ENCODE measurements at places on chromosomes 16 and 17. TPM values are rescaled to one million over a fixed set of nuclear protein-coding genes. Genes with fewer than 3 reads are reported as not detected.

The C16orf96 gene
- 0.28 TPM for polyA plus RNA-seq

GRCh38 chr17:80529904-80530292 lies 14.7 kb upstream of the RPTOR start:
- no peak for DNase-seq

The KRT34 gene
- not detected for polyA plus RNA-seq

DNA sequence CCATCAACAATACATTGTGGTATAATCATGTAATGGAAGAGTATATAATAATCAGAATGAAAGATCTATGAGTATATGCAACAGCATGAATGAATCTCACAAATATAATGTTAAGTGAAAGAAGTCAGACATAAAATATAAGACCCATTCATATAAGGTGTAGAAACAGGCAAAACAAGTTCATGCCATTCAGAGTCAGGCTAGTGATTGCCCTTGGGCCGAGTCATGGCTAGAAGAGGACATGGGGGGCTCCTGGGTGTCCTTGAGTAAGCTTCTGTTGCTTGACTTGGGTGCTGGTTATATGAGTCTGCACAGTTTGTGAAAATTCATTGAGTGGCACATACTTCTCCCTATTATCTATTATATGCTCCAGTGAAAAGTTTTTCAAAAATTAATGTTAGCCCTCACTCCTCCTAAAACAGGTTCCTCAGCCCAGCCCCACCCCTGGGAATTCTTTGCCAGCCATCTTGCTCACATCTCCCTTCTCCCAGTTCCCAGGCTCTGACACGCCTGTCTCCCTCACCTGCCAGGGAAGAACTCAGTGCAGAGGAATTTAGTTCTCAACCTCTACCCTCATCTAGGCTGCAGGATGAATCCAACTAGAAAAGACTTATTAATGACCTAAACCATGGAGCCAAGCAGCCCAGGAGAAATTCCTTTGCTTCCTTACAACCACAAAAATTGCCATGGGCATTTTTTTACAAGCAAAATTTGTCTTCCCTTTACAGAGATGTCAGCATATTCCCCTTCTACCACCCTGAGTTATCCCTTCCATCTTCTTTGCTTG lies 52.4 kb upstream of the NFAT5 start:
- DNase-seq = no peak

GRCh38 chr16:86355951-86356350 lies 154.4 kb upstream of the FOXF1 start:
- no peak for DNase-seq

DNA sequence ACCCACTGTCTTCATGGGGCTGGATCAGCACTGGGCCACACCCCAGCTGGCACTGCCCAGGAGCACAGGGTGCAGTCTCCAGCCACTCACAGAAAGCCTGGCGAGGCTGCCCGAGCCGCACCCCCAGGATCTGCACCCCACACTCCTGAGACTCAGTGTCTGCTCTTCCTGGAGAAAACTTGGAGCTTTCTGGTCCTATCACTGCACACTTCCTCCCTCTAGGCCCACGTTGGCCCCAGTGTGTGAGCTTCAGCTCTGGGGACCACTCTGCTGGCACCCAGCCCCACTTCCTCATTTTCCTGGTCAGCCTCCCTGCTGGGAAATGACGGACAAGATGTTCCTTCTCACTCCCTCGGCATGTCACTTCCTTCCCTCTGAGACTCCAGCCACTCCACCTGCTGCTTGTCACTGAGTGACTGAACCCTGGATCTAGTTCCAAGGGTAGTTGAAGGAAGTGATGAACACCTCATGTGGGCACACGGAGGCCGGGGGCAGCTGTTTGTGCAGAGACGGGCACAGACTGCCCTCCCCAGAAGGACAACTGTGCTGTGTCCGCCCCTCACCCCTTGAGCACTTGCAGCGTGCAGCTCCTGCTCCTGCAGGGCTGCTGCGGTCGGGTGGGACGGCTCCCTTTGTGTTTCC lies 29.0 kb downstream of the ZC3H18 start:
- DNase-seq = peak; percentile 14

The DNAH3 gene
- 0.38 TPM for polyA plus RNA-seq

DNA sequence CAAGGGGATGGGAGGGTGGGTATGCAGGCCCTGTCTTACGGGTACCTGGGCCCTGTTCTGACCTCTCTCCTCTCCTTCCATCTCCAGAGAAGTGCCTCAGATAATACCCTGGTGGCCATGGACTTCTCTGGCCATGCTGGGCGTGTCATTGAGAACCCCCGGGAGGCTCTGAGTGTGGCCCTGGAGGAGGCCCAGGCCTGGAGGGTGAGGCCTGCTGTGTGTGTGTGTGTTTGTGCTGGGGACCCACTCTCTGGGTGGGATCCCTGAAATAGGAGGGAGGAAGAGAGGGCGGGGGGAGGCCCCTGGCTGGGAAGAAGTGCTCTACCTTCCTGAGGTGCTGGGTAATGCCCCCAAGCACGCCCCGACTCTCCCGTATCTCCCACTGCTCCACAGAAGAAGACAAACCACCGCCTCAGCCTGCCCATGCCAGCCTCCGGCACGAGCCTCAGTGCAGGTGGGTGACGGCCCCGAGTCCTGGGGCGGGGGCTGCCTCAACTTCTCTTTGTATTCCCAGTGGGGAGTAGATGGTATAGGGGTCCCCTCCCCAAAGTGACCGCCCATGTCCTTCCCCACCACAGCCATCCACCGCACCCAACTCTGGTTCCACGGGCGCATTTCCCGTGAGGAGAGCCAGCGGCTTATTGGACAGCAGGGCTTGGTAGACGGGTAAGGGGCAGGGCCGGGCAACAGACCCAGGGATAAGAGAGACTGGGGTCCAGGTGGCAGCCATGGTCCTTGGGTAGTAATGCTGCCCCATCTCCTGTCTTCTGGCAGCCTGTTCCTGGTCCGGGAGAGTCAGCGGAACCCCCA lies 7.8 kb downstream of the GRB7 start:
- no peak for DNase-seq

The KRT27 gene
- not detected for polyA plus RNA-seq

- DNase-seq = peak; percentile 4
These were observed 17.2 kb downstream of the ABCA8 start for GRCh38 chr17:68937890-68938514.

GRCh38 chr17:65226227-65226626 lies 89.1 kb downstream of the RGS9 start:
- no peak for DNase-seq

- no peak for DNase-seq
These were observed 8.8 kb downstream of the FAM171A2 start for GRCh38 chr17:44354582-44355561.

DNA sequence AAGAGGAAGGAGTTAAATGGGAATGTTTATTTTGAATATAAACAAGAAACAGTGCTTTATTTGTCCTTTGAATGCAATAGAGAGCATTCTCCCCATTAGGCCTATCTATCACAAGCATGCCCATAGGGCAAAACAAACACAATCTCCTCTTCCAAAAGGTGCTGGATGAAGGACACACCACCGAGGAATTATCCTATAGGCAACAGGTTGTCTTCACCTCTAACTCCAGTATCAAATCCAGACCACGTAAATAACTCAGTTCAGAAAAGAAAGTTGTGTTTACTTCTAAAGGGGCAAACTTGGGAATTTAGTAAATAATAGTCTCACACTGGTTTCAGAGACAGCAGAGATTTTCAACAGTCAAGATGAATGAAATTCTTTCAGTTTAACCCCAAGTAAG lies 83.7 kb upstream of the CLEC18B start:
- no peak for DNase-seq

The CDH11 gene
- 204 TPM for polyA plus RNA-seq

The GAS7 gene
- 13.5 TPM for polyA plus RNA-seq

GRCh38 chr17:71760062-71760720 lies 360.6 kb upstream of the SOX9 start:
- DNase-seq = no peak

- no peak for DNase-seq
These were observed 33.7 kb downstream of the PIMREG start for GRCh38 chr17:6477831-6478383.

The C16orf89 gene
- 4.3 TPM for polyA plus RNA-seq

- no peak for DNase-seq
These were observed 9.1 kb downstream of the CEP20 start for GRCh38 chr16:15879255-15879811.

GRCh38 chr16:73124665-73125375 lies 76.9 kb upstream of the ZFHX3 start:
- DNase-seq = no peak

The ZFP3 gene
- 13.7 TPM for polyA plus RNA-seq

The DBNDD1 gene
- 15.2 TPM for polyA plus RNA-seq

The NPIPB2 gene
- polyA plus RNA-seq = 17.1 TPM

DNA sequence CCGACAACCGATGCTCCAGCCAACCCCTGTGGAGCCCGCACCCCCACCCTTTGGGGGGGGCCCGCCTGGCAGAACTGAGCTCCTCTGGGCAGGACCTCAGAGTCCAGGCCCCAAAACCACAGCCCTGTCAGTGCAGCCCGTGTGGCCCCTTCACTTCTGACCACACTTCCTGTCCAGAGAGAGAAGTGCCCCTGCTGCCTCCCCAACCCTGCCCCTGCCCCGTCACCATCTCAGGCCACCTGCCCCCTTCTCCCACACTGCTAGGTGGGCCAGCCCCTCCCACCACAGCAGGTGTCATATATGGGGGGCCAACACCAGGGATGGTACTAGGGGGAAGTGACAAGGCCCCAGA lies 17.9 kb downstream of the NGFR start:
- no peak for DNase-seq

The KRTAP4-4 gene
- polyA plus RNA-seq = not detected

- no peak for DNase-seq
These were observed 11.5 kb downstream of the AANAT start for GRCh38 chr17:76478730-76479514.

- DNase-seq = no peak
These were observed 12.8 kb downstream of the SLC47A1 start for GRCh38 chr17:19546289-19547065.

The SLC25A19 gene
- 7.1 TPM for polyA plus RNA-seq

GRCh38 chr17:81417049-81417878 lies 22.0 kb downstream of the BAHCC1 start:
- no peak for DNase-seq

GRCh38 chr16:81513204-81514040 lies 68.8 kb downstream of the CMIP start:
- no peak for DNase-seq

- DNase-seq = no peak
These were observed 159.1 kb downstream of the CDH11 start for GRCh38 chr16:64962786-64963185.

GRCh38 chr17:34434052-34434451 lies 71.0 kb upstream of the CCL1 start:
- no peak for DNase-seq

DNA sequence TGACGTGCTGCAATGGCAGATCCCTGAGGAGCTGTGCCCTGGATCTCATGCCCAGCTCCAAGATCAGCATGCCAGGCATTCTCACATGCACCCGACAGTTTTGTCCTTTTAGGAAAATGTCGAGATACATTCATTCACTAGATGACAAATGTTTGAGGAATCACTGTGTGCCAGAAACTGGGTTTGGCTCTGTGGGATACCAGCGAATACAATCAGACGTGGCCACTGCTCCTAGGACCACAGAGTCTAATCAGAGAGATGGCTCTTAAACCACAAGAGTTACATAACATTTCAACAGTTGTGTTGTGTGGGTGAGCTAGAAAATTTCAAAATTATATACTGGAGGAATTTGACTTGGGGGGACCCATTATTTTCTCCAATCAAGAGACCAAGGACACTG lies 579.7 kb downstream of the CDH13 start:
- DNase-seq = no peak

The SSTR5 gene
- 0.16 TPM for polyA plus RNA-seq

GRCh38 chr17:80738020-80738808 lies 193.6 kb downstream of the RPTOR start:
- DNase-seq = no peak

The COG8 gene
- 41.7 TPM for polyA plus RNA-seq

DNA sequence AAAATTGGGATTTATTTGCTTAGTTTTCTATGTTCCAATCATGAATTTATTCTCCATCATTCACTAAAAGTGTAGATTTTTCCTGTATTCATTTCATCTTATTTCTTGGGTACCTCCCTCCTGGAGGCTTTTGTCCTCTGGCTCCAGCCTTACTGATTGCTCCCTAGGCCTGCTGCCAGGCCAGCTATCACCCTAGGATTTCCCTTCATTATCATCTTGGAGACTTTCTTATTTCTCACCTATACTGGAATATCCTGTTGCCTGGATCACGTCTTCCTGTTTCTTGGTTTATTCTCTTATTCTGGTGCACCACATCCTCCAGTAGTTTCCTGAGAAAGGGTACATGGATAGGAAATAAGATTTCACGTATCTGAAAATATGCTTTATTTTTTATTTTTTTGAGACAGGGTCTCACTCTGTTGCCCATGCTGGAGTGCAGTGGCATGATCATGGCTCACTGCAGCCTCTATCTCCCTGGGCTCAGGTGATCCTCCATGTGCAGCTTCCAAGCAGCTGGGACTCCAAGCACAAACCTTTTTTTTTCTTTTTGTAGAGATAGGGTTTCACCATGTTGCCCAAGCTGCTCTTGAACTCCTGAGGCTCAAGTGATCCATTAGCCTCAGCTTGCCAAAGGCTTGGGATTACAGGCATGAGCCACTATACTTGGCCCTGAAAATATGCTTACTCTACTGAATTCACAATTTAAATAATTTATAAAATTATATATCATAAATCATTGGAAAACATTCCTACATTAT lies 13.3 kb upstream of the KPNB1 start:
- no peak for DNase-seq

DNA sequence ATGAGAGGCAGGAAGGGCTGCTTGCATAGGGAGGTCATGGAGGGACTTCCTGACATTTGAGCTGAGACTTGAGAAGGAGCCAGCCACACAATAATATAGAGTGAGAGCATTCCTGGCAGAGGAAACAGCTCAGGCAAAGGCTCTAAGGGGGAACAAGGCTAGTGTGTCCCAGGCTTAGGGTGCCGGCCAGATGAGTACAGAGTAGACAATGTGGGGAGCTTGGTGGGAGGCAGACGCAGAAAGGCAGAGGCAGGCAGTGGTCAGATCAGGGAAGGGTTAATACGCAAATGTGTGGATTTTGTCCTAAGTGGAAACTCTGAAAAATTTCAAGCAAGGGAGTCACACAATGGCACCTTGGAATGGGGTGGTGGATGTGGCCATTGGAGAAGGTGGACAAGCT lies 31.3 kb downstream of the CD300LB start:
- DNase-seq = no peak

DNA sequence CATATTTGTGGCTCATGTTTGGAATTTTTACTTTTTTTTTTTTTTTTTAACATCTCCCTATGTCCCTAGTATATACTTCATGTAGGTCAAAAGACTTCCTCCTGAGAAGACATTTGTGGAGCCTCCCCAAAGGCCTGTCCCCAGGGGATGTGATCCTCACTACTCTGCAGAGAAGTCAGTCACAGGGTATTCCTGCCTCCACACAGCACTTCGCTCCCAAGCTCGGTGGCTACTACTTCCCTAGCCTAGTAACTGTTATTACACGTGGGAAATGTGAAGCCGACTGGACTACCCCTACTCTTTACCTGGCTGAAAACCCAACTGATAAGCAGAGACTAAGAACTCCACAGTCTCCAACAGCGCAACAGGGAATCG lies 116.8 kb downstream of the HIC1 start:
- DNase-seq = no peak
